A673 (cell line): ENCODE measurements at places on chromosomes 7 and 10. TPM values are rescaled to one million over a fixed set of nuclear protein-coding genes. Genes with fewer than 3 reads are reported as not detected.

OR2A1 gene
- 0.44 and 0.60 TPM in 2 replicates for total RNA-seq

AHCYL2 gene
- 27.2 and 35.2 TPM in 2 replicates for total RNA-seq

NPSR1 gene
- total RNA-seq: not detected in 2 replicates

RASA4B gene
- 1.8 and 4.6 TPM in 2 replicates for total RNA-seq

FLNC gene
- 6.5 and 7.8 TPM in 2 replicates for total RNA-seq

CYP26C1 gene
- total RNA-seq: 0.13 and 0.20 TPM in 2 replicates

HOXA4 gene
- not detected in 2 replicates for total RNA-seq

TMEM270 gene
- not detected in 2 replicates for total RNA-seq

PIP gene
- total RNA-seq: not detected in 2 replicates

SFTPA1 gene
- total RNA-seq: not detected in 2 replicates

BRI3 gene
- total RNA-seq: 76.9 and 85.8 TPM in 2 replicates

ZNF248 gene
- total RNA-seq: 8.7 and 10.6 TPM in 2 replicates

ABCA13 gene
- total RNA-seq: 10.2 and 15.6 TPM in 2 replicates

TMEM184A gene
- not detected in 2 replicates for total RNA-seq

TYW1 gene
- total RNA-seq: 15.9 and 16.8 TPM in 2 replicates

MYH16 gene
- not detected in 2 replicates for total RNA-seq

RTKN2 gene
- 21.9 and 22.3 TPM in 2 replicates for total RNA-seq

GHRHR gene
- not detected in 2 replicates for total RNA-seq
